ENCODE measurements at places on chromosomes 13 and 19.

DNA sequence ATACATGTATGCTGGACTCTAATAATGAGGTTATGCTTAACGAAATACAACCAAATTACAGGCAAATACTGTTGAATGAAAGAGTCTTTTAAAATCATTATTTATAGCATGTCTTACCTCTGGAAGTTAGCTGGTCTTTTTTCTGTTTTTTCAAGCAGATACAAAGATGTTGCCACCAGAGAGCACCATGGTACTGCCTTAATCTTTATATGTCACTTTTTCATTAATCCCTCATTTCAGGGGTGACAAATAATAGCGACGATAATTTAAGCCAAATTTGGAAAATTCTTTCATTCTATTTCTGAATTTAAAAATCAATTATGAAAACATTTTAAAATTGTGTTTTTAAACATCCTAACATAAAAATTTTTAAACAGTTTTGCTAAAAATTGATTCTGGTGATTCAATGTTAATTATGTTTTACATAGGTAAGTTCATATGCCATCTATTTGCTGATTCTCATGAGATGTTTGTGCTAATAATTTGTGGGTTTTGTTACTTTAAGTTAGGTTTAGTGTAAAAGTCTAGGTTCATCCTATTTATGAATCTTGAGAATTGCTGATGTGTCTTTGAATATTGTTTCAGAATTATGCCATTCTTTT, 379.3 kb upstream of the SGCG start:
- DNase-seq = no peak

DNA sequence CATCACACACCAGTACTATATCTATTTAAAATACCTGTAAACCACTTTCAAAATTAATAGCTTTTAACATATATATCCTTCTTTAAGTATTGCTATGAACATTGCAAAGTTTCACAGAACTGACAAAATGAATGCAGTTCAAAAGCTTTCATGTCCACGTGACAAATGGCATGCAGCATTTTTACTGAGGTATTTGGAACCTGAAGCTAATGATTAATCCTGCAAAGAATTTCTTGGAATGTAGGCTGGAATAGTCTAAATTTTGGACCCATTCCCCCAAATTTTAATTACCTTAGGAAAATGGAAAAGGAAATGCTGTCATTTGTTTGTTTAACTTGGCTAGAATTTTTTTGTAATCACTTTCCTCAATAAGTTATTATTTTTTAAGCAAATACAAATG, 423.8 kb upstream of the GPC6 start:
- no peak for DNase-seq

GRCh38 chr19:42316223-42317211, 3.4 kb downstream of the TMEM145 start:
- DNase-seq = no peak

GRCh38 chr13:42681326-42682100, 99.9 kb upstream of the FAM216B start:
- no peak for DNase-seq

- peak; percentile 25 for DNase-seq
These were observed 7.5 kb downstream of the ZNF610 start for GRCh38 chr19:52343548-52343947.

DNA sequence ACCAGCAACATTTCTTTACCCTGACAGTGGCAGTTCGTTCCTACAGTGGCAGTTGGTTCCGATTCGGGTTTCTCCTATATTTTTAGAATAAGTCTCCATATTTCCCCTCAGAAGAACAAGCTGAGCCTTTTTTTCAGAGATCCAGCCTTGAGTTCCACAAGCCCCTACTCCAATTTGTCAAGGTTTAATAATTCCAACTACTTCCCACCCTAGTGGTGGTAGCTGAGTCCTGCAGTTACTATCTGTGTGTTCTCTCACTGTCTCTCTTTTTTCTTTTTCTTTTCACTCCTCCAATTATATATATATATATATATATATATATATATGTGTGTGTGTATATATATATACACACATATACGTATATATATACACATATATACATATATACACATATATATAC, 1347.3 kb downstream of the PCDH9 start:
- DNase-seq = no peak

DNA sequence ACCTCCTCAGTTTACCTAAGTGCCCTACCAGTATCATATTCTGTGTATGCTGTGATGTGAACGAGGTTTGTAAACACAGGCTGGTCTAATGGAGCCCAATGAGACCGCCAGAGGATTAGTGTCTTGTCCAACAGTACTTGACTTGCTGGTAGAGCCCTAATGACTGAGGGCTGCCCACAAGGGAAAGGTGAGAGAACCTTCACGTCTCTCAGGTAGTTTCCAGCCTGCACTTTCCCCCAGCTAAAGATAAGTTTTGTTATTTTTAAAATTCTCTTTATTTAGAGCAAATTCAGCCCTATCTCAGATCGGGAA, 498 bp upstream of the RBM26 start:
- no peak for DNase-seq

- DNase-seq = no peak
These were observed 164.9 kb downstream of the UFM1 start for GRCh38 chr13:38514575-38514974.

- DNase-seq = no peak
These were observed 18.0 kb upstream of the CD70 start for GRCh38 chr19:6608940-6609339.

DNA sequence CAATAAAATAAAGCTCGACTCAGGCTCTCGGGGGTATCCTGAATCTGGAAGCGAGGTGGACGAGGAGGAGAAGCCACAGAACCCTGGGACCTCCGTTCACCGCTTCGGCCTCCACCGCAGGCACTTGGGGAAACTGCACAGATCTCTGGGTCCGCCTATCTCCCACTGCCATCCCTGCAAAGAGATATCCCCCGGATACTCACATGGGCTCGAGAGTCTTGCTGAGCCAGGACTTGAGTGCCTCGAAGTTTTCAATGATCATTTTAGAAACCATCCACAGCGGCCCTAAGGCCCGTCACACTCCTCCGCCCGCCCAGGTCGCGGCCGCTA, 589 bp downstream of the RBM26 start:
- no peak for DNase-seq

DNA sequence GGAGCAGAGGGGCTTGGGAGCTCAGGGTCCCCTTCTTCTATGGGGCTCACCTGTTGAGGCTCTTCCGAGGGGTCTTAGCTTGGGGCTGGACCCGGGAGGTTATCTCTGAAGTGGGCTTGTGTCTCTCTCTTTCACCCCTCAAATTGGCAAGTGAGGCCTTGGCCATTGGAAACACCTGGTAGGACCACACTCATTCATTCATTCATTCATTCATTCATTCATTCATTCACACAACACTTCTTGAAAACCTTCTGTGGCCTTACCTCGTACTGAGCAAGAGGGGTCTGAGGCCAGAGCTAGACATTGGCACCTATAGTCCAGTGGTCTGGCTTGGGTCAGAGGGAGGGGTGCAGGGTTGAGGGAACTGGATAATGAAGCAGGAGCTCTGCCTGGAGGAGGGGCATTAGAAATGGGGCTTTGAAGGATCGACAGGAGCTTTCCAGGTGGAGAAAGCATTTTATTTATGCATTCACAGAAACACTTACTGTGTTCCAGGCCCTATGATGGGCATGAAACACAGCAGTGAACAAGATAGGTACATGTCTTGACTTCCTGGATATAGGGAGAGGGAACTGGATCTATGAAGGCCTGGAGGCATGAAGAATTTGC, 5.5 kb downstream of the CELF5 start:
- DNase-seq = no peak

DNA sequence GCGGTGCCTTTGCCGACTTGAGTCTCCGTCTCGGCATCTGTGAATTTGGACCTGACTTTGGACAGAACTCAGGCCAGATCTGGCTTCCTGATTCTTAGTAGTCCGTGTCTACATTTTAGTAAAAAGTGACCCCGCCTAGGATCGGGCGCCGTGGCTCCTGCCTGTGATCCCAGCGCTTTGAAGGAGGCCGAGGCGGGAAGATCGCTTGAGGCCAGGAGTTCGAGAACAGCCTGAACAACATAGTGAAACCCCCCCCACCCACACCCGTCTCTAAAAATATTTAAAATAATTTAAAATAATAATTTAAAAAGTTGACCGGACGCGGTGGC, 849 bp upstream of the TCF3 start:
- no peak for DNase-seq

DNA sequence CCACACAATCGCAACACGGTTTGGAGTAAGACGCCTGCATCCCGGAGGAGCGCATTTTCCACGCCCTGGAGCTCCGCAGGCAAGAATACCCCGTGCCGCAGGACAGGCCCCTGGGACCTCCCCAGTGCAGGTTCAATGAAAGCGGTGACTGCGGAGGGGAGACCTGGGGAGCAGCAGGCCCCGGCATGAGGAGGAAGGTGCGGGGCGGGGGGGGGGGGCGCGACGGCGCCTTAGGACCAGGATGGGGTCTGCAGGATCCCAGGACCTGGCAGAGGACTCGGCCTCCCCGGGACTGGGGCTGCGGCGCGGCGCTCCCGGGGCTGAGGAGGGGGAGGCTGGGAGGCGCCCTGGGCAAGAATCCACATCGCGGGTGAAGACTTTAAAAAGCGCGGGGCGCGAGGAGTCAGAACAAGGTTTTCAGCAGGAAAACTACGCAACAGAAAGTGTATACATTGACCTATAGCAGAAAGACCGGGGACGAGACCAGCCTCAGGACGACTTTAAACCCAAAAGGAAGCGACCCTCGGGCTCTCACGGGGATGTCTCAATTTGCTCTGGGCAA, 432 bp downstream of the ZNF611 start:
- no peak for DNase-seq
